Kidney (tissue), 22 donors: ENCODE measurements at places on chromosomes 16 and 17. TPM values are rescaled to one million over a fixed set of nuclear protein-coding genes. Genes with fewer than 3 reads are reported as not detected.

KRT28 gene
- not detected for total RNA-seq

PTGES3L gene
- total RNA-seq = 0.85 TPM

MARCHF10 gene
- total RNA-seq = 0.66 TPM

ITGAX gene
- total RNA-seq = 11.9 TPM

MYH13 gene
- total RNA-seq = not detected

PLA2G10 gene
- not detected for total RNA-seq

GRCh38 chr17:74245871-74246270 lies 28.2 kb upstream of the DNAI2 start:
- no peak for DNase-seq
- no peak overlapping the region for H3K27ac ChIP-seq
- no peaks in the 10 kb centered on the region for H3K4me1 ChIP-seq
- H3K4me3 ChIP-seq = no peak overlapping the region
- H3K36me3 ChIP-seq = no peaks in the 10 kb centered on the region

- no peak overlapping the region for H3K4me3 ChIP-seq
- no peak overlapping the region for H3K27ac ChIP-seq
- H3K27me3 ChIP-seq = no peaks in the 10 kb centered on the region
- DNase-seq = no peak
Measured at GRCh38 chr17:76716839-76717215, 6.1 kb upstream of the MXRA7 start.

GRCh38 chr16:59634004-59634579 lies 900.0 kb upstream of the GOT2 start:
- H3K4me1 ChIP-seq = no peaks in the 10 kb centered on the region
- no peaks in the 10 kb centered on the region for H3K27me3 ChIP-seq
- H3K36me3 ChIP-seq = no peaks in the 10 kb centered on the region

- no peaks in the 10 kb centered on the region for H3K4me1 ChIP-seq
- no peak overlapping the region for H3K4me3 ChIP-seq
- no peak overlapping the region for H3K27ac ChIP-seq
- H3K36me3 ChIP-seq = peaks cover 2% of the 10 kb centered on the region
- H3K27me3 ChIP-seq = peaks cover 11% of the 10 kb centered on the region
Measured at GRCh38 chr17:81646869-81647600, 9.3 kb downstream of the PDE6G start.

DNA sequence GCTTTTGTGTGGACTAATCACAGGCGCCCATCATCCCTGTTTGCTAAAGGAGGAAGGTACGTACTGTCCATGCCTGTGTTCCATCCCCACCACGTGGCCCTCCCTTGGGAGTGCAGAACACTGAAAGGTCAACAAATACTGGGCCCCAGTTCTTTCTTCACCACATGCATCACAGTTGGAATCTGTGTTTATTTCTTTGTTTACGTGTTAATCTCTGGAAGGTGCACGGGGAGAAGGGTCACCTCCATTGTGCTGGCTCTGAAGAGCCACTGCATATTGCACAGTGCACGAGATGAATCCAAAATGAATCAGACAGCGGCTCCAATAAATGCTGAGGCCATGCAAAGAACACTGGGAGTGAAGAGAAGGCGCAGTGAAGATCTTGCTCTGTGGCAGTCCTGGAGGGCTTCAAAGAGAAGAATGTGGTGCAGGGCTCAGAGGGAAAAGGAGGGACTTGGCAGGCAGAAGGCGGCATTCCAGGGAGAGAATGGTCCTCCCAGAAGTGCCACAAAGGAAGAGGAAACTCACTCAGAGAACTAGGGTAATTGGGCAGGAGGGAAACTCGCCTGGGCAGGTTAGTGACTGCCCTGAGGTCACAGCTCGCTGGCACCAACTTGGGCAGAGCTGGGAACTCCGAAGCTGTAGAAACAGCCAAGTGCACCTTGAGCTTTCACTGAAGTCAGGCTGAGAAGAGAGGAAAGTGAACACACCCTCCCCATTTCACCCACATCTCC lies 3.7 kb downstream of the RPH3AL start:
- peak overlapping the region; percentile 78 for H3K27ac ChIP-seq
- H3K27me3 ChIP-seq = no peaks in the 10 kb centered on the region
- H3K36me3 ChIP-seq = no peaks in the 10 kb centered on the region
- H3K4me1 ChIP-seq = peaks cover 53% of the 10 kb centered on the region
- no peak for DNase-seq

DNA sequence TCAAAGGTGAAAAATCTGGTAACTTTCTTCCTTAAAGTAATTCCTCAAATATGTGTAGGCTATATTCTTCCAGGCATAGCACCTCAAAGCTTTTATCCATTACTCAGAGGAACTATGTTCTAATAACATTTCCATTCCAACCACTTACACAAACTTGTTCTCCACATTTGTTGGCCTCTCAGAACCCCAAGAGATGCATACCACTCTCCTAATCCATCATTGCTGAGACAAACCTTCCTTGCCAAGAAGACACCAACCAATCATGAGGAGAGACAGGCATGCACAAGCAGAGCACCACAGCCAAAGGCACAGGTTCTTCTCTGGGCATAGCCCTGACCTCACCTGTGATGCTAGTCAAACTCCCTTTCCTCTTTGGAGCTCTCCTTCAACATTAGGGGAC lies 20.9 kb downstream of the CDH11 start:
- H3K4me3 ChIP-seq = no peak overlapping the region
- no peak overlapping the region for H3K27ac ChIP-seq
- no peak for DNase-seq
- H3K27me3 ChIP-seq = no peaks in the 10 kb centered on the region
- H3K4me1 ChIP-seq = no peaks in the 10 kb centered on the region
- no peaks in the 10 kb centered on the region for H3K36me3 ChIP-seq

DNA sequence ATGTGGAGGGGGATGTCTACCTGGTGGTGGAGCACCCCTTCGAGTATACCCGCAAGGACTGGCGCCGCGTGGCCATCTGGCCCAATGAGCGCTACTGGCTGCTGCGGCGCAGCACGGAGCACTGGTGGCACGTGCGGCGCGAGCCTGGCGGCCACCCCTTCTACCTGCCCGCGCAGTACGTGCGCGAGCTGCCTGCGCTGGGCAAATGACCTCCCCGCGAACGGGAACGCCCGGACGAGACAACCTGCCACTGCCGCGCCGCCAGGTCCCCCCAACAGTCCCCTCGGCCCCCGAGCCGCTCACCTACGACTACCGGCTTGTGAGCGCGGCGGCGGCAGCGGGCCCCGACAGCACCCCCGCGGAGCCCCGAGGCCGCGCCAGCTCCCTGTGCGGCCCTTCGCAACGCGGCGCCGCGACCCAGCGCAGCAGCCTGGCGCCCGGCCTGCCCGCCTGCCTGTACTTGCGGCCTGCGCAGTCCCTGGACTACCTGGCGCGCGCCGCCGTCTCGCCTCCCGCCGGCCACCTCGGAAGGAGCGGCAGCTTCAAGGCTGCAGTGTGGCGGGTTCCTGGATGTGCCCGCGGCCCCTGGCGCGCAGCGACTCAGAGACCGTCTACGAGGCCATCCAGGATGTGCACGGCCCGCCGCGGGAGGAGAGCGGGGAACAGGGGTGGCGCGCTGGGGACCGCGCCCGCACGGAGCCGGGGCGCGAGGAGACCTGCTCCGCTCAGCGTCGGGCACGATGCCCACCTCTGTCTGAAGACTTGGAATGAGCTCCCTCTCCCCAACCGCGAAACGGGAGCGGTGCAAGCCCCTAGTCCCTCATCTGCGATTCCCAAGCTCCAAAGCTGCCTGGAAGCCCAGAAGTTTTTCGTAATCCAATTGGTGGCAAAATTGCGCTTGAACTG lies 48.7 kb upstream of the AMZ2 start:
- no peak overlapping the region for H3K4me3 ChIP-seq
- no peak overlapping the region for H3K27ac ChIP-seq
- H3K36me3 ChIP-seq = no peaks in the 10 kb centered on the region
- peak; percentile 79 for DNase-seq
- peaks cover 20% of the 10 kb centered on the region for H3K4me1 ChIP-seq

- DNase-seq = no peak
- H3K4me1 ChIP-seq = no peaks in the 10 kb centered on the region
- H3K36me3 ChIP-seq = peaks cover 21% of the 10 kb centered on the region
- H3K27me3 ChIP-seq = no peaks in the 10 kb centered on the region
- H3K27ac ChIP-seq = peak overlapping the region; percentile 49
- H3K4me3 ChIP-seq = no peak overlapping the region
Measured at GRCh38 chr17:39716073-39716818, 14.1 kb downstream of the MIEN1 start.

GRCh38 chr17:78240839-78241238 lies 9.4 kb downstream of the TMEM235 start:
- no peaks in the 10 kb centered on the region for H3K27me3 ChIP-seq
- no peaks in the 10 kb centered on the region for H3K4me1 ChIP-seq

- peaks cover 2% of the 10 kb centered on the region for H3K4me1 ChIP-seq
- no peak overlapping the region for H3K27ac ChIP-seq
- H3K4me3 ChIP-seq = no peak overlapping the region
- DNase-seq = no peak
- no peaks in the 10 kb centered on the region for H3K27me3 ChIP-seq
Measured at GRCh38 chr16:30401768-30402425, 5.5 kb upstream of the ZNF771 start.

GRCh38 chr17:8118769-8119580 lies 661 bp upstream of the ALOXE3 start:
- peak overlapping the region; percentile 71 for H3K27ac ChIP-seq
- peaks cover 28% of the 10 kb centered on the region for H3K27me3 ChIP-seq

- no peaks in the 10 kb centered on the region for H3K4me1 ChIP-seq
- no peaks in the 10 kb centered on the region for H3K27me3 ChIP-seq
Measured at GRCh38 chr16:85752511-85753420, 1.9 kb upstream of the C16orf74 start.

DNA sequence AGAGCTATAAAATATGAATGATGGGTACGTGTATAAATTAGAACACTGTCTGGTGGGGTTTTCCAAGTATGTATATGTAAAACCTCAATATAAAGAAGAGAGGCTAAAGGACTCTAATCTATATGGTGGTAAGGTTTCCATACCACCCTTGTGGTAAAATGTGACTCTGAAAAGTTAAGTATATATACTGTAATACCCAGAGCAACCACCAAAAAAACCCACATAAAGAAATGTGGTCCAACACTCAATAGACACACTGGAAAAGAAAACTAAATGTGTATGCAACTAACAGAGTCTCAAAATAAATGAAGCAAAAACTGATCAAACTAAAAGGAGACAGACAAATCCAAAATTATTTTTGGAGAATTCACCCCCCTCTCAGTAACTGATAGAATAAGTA lies 72.2 kb downstream of the XPO6 start:
- DNase-seq = no peak
- H3K4me3 ChIP-seq = no peak overlapping the region
- H3K27ac ChIP-seq = no peak overlapping the region
- H3K4me1 ChIP-seq = no peaks in the 10 kb centered on the region
- no peaks in the 10 kb centered on the region for H3K36me3 ChIP-seq

- DNase-seq = peak; percentile 68
- no peak overlapping the region for H3K27ac ChIP-seq
- no peak overlapping the region for H3K4me3 ChIP-seq
- no peaks in the 10 kb centered on the region for H3K27me3 ChIP-seq
- H3K36me3 ChIP-seq = no peaks in the 10 kb centered on the region
- H3K4me1 ChIP-seq = no peaks in the 10 kb centered on the region
Measured at GRCh38 chr16:22098405-22099255, 6.3 kb downstream of the VWA3A start.

GRCh38 chr16:12462426-12463280 lies 341.0 kb downstream of the CPPED1 start:
- no peak overlapping the region for H3K27ac ChIP-seq
- H3K4me1 ChIP-seq = peaks cover 8% of the 10 kb centered on the region
- no peaks in the 10 kb centered on the region for H3K27me3 ChIP-seq
- no peaks in the 10 kb centered on the region for H3K36me3 ChIP-seq
- H3K4me3 ChIP-seq = no peak overlapping the region
- DNase-seq = no peak
